ENCODE measurements at places on chromosomes 7 and 10. TPM values are rescaled to one million over a fixed set of nuclear protein-coding genes. Genes with fewer than 3 reads are reported as not detected.

DNA sequence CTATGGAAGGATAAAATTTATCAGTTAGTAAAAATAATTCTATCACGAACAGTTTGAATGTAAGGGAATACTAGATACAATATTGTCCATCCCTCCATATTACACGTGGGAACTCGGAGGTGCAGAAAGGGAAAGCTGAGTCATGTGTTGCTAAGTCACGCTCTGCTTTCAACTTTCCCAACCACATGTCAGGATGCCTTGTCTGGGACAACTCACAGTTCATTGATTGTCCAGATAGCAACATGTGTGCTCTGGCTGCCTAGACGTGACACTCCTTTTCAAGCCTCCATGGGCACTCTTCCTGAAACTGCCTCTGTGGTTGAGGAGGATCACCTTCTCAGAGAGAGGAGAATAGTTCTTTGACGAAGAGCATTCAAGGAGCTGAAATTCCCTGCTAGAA is 808.1 kb downstream of the GRID1 start:
- no peak for DNase-seq

- peak; percentile 47 for DNase-seq
Observed at GRCh38 chr7:142603870-142604448, 145.3 kb upstream of the PRSS1 start.

- no peak for DNase-seq
Observed at GRCh38 chr7:48381571-48381970, 210.3 kb downstream of the ABCA13 start.

GRCh38 chr7:27146491-27147198 is 929 bp downstream of the HOXA6 start:
- DNase-seq, result peak; percentile 37

- DNase-seq, result no peak
Observed at GRCh38 chr7:824664-825063, 7.6 kb upstream of the SUN1 start.

DNA sequence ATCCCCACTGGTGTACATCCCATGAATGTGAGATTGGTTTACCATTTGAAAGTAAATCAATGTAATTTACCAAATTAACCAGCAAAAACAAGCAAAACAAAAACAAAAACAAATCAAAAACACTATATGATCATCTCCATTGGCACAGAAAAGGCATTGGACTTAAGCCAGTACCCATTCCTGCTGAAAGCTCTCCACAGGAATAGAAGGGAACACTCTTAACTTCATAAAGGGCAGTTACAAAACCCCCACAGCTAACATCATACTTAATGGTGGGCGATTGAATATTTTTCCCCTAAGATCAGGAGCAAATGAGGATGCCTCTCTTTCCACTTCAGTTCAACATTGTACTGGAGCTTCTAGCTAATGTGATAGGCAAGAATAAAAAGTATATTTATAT is 34.1 kb downstream of the PRKG1 start:
- no peak for DNase-seq

Gene MOGAT3
- not detected for total RNA-seq

DNA sequence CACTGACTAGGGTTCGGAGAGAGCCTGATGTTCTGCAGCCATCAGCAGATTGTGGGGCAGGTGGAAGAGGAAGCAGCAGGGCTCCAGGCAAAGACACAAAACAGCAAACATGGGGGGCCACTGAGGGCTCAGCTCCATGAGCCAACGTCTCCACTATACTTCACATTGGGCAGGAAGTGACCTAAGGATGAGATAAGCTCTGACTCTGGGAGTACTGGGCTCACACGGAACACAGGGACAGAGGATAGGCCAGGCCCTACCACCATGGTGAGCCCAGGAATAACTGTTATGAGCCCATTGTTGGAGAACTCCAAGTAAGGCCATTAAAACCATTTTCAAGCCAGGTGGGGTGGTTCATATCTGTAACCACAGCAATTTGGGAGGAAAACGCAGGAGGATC is 14.9 kb upstream of the MRPS24 start:
- no peak for DNase-seq

Gene ATOH7
- 0.70 TPM for total RNA-seq

DNA sequence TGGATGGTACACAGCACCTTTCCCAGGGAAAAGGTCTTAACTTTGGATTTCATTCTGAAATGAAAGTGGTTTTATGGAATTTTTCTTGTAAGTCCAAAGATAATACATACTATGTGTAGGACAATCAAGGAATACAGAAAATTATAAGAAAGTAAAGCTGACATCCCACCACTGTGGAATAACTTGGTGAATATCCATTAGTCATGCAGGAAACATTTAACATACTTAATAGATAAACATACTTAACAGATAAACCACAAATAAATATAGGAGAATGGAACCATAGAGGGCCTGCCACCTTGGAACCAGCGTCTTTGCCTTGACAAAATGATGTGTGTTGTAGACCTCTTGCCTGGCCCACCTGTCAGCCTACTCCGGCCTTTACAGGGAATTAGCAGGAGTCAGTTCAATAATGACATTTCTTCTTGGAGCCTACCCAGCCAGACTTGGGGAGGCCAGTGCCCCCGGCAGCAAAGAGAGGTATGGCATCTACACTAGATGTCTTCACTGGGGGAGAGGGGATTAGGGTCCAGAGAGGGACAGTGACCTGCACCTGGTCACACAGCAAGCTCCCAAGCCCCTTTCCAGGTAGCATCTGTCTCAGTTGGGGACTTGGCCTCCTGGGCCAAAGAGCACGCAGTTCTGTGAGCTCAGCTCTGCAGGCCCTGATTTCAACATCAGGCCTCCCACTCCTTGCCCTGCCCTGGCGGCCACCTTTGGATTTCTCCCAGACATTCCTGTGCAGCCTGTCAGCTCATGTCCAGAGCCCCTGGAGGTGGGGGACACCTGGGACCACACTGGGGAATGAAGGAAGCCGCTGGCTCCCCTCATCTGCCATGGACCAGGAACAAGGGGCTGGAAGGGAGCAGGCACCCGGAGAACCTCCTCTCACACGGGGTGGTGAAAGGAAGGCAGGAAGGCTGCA is 112.6 kb upstream of the PPIF start:
- DNase-seq, result no peak

- no peak for DNase-seq
Observed at GRCh38 chr7:151489498-151489897, 30.2 kb downstream of the RHEB start.

- no peak for DNase-seq
Observed at GRCh38 chr7:128170461-128170860, 70.6 kb upstream of the LEP start.

Gene RNF133
- not detected for total RNA-seq

DNA sequence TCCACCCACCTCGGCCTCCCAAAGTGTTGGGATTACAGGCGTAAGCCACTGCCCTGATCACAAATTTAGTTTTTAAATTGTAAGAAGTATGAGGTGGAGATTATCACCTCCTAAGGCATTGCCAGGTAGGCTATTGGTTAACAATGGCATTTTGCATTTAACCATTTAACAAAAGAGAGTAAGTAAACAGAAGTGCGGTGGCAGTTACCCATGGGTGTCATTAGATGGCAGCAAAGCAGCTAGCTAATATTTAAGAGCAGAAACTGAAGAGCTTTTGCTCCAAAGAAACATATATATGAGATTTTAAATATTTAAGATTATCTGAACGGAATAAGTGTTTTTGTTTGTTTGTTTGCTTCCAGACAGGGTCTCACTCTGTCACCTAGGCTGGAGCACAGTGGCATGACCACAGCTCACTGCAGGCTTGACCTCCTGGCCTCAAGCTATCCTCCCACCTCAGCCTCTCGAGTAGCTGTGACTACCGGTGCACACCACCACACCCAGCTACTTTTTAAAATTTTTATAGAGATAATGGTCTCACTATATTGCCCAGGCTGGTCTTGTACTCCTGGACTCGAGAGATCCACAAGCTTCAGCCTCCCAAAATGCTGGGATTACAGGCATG is 325.5 kb upstream of the C7orf33 start:
- no peak for DNase-seq

DNA sequence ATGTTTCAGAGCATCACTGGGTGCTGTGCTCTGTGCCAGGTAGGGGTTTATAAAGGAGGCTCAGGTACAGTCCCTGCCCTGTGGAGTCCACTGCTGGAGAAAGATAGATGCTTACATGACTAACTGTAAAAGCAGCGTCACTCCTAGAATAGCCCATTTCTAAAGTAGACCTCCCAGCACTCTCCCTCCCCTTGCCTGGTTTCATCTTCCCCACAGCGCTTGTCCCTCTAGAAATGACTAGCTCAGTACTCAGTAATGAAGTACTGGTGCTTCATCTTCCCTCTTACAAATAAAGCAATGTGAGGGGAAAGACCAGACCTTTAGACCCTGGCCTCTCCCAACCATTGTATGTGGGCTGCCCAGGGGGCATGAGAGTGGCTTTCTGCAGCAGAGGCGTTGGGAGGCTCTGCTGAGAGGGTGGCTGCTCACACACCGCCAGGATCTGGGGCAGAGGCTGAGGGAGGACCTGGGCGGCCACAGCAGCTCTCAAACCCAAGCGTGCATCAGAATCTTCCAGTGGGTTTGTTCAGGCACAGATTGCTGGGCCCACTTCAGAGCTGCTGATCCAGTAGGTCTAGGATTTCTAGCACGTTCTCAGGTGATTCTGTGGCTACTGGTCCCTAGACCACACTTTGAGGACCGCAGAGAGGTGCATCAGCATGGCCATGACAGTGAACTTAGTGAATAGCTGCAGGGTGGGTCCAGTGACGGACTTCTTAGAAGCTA is 110.3 kb upstream of the ANLN start:
- DNase-seq, result no peak

Gene SPDYE1
- not detected for total RNA-seq

Gene DOCK1
- 70.0 TPM for total RNA-seq

Gene PDK4
- 1.1 TPM for total RNA-seq

DNA sequence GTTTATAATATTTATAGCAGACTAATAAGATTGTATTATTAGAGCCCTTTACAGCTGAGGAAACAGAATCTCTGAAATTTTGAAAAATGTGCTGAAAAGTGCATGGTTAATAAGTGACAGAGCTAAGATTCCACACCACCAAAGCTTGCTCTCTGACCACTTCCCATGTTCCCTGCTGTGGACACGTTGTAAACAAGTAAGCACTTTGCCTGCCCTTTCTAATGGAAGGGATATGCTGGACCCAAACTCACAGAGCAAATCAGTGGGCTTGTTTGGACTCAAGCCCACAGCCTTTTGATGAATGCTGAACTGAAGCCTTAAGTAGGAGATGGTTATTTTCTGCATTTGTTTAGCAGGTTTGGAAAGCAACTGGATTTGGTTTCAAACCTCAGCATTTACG is 214.0 kb upstream of the TMEM72 start:
- DNase-seq, result no peak
